ENCODE measurements at places on chromosomes 11 and 22.
A peak's percentile ranks its signal among the peaks of the same experiment; 100 is the strongest.

- DNase-seq = no peak
Measured at GRCh38 chr11:15059132-15059915, 14.1 kb upstream of the CALCB start.

DNA sequence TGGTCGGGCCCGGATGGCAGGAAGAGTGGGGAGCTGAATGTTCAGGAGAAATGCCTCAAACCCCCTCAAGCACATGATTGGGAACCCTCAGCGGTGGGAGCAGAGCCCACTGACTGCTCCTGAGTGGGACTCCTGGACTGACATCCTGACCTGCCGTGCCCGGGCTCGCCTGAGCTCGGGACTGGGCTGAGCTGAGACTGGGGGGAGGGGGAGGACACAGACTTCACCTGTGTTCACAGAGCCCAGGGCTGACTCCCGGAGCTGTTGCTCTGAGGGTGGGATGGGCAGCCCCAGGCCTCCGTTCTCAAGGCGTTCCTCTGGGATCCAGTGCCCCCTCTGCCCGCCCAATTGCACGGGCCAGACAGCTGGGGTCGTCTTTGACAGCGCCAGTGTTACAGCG is 24.6 kb downstream of the DAGLA start:
- DNase-seq = no peak

- no peak for DNase-seq
Measured at GRCh38 chr22:38760477-38761201, 4.8 kb upstream of the SUN2 start.

DNA sequence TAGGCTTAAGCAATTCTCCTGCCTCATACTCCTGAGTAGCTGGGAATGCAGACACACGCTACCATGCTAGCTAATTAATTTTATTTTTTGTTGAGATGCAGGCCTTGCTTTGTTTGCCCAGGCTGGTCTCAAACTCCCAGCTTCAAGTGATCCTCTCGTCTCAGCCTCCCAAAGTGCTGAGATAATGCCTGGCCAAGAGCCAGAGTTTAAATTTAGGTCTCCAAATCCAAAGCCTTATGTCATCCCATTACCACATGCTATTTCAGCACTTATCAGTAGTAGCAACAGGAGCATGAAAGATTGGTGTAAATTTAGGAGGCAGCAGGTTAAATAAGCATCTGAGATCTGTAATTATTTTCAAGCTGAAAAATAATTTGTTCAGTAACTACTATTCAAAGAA is 326.1 kb upstream of the ANO5 start:
- no peak for DNase-seq

GRCh38 chr22:45200860-45201511 is 37.3 kb downstream of the NUP50 start:
- no peak for DNase-seq

GRCh38 chr11:96464700-96465307 is 75.0 kb downstream of the JRKL start:
- DNase-seq = peak; percentile 63

- no peak for DNase-seq
Measured at GRCh38 chr22:33404723-33405122, 346.5 kb upstream of the SYN3 start.

GRCh38 chr11:96228910-96229309 is 114.1 kb downstream of the MAML2 start:
- DNase-seq = no peak

- DNase-seq = no peak
Measured at GRCh38 chr11:104873252-104873651, 25.0 kb downstream of the CASP12 start.

- no peak for DNase-seq
Measured at GRCh38 chr22:19397734-19398104, 33.8 kb downstream of the HIRA start.

- no peak for DNase-seq
Measured at GRCh38 chr22:24599514-24599913, 3.5 kb upstream of the GGT1 start.

DNA sequence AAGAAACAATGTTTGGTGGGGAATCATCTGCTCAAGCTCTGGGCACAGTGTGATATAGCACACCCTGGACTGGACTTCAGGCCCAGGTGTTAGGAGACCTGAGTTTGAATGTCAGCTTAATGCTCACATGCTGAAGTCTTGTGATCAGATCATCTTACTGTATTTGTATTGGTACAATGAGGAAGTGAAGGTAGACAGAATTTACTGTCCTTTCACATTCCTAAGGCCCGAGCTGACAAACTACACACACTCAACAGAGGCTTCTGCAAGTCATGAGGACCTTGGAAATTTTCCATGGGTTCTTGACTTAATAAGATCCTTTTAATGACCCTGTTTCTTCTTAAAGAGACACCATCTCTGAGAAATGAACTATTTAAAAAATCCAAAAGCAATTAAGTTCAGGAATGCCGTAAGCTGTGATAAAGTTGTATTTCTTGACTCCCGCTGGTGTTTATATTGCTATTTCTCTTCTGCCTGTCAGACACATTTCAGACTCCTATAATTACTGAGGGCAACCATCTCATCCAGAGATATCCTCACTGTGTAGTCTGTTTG is 802.0 kb downstream of the DLG2 start:
- peak; percentile 38 for DNase-seq

- no peak for DNase-seq
Measured at GRCh38 chr11:28900427-28900826, 792.2 kb downstream of the METTL15 start.

DNA sequence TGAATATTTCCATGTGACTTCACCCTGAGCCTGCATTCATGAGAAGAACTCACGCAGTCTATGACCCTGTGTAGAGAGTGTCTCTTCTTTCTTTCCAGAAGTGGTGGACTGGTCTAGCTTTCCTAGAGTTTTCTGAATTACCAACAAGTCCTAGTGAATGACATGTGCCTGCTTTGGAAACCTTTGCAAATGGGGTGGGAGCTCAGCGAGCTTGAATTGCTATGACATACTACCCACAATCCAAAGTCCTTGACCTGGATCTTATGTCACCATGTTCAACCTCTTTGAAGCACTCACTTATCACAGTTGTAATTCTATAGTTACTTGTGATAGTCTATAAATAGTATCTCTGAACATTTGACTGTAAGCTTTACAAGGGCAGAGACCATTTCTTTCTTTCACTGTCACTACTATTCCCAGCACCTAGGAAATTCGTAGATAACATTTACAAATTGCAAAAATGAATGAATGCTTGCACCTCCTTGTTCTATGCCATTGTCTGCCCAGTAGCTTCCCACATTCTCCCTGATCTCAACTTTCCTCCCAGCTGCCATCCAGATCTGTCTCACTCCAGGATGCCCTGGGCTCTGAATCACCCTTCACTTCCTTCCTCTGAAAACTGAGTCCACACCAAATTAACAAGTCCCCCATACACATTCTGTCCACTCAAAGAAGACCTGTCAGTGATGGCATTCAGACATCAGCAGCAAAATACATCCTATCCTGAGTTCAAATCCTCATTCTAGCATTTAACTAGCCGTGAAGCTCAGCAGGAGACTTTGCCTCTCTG is 201.9 kb upstream of the SESN3 start:
- DNase-seq = no peak

- DNase-seq = no peak
Measured at GRCh38 chr11:60370811-60371298, 7.5 kb upstream of the MS4A7 start.

DNA sequence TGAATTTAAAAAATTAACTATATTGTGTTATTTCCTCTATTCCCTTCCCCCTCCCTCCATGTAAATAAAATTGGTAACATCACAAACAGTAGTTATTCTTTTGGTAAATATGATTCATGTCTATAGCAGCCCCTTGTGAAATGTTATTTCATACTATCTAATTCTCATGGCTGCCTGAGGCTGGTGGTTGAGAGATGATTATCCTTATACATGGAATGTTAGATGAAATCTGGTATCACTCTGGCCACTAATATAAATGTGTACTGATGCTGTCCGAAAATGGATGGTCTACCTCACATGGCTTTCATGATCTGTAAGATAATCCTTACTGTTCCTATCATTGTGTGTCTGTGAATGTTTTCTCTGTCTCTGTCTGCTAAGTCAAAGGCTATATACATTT is 25.0 kb upstream of the EXPH5 start:
- DNase-seq = no peak

DNA sequence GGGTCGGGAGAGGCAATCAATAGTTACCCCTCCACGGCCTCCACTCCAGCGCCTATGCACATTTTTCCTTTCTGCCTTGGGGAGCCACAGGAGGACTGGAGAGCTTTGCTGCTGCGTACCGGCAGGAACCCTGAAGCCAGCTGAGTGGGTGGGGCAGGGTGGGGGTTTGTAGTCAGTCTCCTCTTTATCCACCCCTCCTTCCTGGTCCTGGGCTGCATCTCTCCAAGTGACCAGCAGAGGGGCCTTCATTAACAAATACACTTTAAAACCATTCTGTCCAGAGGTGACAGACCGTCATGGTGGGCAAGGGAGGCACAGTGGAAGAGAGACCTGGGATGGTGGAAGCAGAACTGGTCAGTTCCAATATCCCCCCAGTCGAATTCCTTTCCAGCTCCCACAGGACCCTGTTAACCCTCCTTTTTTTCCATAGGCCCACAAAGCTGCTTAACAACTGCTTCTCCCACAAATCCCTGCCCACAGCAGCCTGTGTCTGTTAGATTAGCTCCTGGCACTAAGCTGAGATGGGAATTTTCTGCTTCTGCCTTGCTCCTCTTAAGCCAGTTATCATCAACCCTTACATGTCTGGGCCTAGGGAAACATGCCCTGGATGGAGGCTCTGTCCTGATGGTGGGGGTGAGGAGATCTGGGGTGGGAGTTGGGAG is 3.9 kb upstream of the ABCG4 start:
- peak; percentile 32 for DNase-seq

DNA sequence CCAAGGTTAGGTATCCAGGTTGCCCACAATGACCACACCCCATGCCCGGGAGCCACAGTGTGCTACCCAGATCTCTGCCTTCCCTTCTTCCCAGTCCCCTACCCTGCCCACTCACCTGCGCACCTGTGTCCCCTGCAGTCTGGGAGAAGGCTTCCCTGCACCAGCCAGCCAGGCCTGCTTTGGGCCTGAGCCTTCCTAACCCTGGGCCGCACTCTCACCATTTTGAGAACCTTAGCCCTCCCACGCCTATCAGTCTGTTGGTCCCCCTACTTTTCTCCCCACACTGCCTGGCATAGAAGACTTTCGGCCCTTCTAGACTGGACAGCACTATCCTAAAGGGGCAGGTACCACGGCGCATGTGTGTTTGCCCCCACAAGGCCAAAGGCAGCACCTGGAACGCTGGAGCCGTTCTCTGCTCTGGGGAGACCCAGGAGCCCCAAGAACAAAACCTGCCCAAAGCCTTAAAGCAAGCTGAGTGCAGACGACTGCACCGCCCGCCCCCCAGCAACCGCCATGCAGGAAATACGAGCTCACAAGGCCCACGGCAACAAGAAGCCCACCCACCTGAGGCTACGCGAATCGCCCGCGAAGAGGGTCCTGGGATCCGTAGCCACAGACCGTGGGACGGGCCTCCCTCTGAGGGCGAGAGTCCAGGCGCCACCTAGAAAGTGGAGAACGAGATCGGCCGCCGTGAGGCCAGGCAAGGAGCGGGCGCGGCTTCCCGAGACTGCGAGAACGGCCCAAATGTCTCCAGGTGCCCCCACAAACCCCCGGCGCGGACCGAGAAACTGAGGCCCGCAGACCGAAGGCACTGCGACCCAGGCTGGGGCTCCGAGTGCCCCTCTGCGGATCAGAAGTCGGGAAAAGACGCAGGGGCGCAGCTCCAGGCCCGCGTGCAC is 546 bp downstream of the GNB1L start:
- DNase-seq = no peak

DNA sequence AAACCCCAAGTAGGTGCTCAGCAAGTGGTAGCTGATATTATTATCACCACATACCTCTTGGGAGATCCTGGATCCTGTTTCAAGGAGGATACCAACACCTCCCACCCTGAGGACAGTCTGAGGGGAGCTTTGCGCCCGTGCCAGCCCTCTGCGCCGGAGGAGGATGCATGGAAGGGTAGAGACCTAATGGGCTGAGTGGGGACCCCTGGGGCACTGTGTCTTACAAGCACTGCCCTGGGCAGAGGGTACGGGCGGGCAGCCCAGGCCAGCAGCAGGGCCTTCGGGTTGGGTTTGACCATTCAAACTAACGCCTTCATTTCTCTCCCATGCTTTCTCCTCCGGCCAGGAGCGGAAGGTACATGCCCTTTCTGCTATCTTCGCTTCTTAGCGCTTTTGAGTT is 26.3 kb downstream of the MYBPC3 start:
- DNase-seq = no peak

- no peak for DNase-seq
Measured at GRCh38 chr11:94219771-94220170, 84.6 kb upstream of the IZUMO1R start.

- no peak for DNase-seq
Measured at GRCh38 chr11:10670099-10670498, 23.5 kb downstream of the IRAG1 start.

- no peak for DNase-seq
Measured at GRCh38 chr11:57900320-57900719, 123.4 kb upstream of the OR9Q1 start.

DNA sequence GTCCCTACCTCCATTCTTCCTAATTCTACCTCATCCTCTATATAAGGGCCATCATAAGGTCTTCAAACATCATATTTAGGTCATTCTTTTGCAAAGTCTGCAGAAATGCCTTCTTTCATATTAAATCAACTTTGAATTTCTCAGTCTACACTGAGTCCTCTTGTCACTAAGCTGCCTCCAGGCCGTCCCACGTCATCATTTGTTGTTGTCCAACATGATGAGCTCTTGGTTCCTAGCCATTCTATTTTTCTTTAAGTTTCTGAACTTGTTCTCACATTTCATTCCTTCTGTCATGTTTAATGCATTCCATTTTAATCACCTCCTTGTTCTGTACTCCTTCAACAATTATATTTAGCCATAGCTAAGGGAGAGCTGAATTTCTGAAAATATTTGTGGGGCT is 59.2 kb upstream of the PGR start:
- DNase-seq = no peak

- no peak for DNase-seq
Measured at GRCh38 chr22:17115236-17115635, 5.9 kb downstream of the TMEM121B start.

DNA sequence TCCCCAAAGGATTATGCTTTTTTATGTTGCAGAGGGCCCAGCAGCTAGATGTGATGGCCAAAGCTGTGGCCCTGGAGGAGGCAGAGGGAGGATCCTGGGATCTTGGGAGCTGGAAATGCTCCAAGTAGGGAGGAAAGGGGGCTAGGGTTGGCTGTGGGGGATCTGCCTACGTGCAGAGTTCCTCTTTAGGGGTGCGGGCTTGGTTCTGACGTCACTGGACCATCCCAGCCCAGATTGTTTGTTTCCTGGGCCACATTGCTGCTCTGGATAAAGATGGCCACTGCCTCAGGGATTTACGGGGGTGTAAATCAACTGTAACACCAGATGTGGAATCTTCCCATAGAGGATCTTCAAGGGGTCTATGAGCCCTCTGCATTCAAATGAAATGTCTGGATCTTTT is 110.3 kb upstream of the SYT13 start:
- DNase-seq = no peak

- no peak for DNase-seq
Measured at GRCh38 chr11:34490304-34490703, 23.3 kb downstream of the ELF5 start.

Data from retinal pigment epithelial cell (primary cell).